Natural killer cell treated with Interleukin-12 subunit alpha and Interleukin-12 subunit beta and Interleukin-15 and Interleukin-18, amount 100 ng/mL, for 72 hours (primary cell): ENCODE measurements at places on chromosomes 4 and X.

- DNase-seq = no peak
Observed at GRCh38 chr4:89290727-89291516, 16.7 kb downstream of the GPRIN3 start.

GRCh38 chrX:101415180-101416145 lies 7.4 kb downstream of the HNRNPH2 start:
- no peak for DNase-seq

DNA sequence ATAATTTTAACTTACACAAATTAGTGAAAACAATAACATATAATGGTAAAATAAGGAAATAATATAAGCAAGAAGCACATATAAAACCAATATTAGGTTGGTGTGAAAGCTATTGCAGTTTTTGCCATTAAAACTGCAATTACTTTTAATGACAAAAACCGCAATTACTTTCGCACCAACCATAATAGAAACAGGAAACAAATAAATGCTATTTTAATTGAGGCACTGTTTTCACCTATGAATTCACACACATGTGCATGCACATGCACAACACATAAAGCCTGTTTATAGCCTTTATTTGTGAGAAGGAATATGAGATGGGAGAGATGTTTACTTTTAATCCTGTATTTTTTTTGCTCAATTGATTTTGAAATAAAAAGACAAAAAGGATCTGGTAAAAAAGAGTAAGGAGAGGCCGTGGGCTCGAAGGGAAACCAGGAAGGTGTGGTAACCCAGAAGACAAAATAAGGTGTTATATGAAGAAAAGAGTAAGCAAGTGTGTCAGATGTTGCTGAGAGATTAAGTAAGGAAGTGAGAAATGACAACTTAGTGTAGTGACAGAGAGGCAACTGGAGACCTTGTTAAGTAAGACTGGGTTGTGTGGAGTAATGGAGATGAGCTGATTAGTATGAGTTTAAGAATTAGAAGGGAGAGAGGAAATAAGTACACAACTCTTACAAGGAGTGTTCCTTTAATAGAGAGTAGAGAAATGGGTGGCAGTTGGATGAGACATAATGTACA lies 69.0 kb downstream of the KLHL13 start:
- no peak for DNase-seq

DNA sequence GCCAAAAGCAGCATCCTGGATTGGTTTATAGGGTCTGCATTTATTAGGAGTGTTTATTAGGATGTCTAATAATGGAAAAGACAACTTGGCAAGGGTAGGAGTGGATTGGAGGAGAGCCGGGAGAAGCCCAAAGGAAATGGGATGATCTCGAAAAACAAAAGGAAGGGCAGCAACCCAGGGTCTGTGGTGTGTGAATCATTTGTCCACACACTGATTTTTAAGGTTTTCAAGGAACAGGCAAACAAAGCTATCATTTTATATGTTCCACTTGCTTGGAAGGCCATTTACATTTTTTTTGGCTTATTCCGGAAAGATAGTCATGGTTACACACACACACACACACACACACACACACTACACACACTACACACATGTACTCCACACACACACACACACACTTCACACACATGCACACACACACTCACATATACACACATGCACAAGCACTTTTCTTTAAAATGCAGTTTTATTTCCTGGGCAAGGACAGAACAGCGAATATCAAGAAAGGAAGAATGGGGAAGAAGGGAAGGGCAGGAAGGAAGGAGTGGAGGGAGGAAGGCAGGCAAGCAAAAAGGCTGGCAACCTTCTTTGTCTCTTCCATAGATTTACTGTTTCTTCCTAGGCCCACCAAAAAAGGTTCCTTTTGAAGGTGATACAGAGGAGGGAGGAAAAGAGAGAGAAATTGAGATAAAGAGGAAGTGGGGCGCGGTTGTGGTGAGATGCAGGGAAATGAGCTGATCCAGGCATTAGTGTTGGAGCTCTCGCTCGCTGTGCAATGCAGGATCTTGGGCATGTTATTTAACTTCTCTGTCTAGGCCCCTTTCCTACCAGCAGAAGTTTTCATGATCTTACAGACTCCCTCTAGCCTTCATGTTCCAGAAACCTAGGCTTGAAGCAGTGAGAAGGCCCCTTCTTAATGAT lies 88.6 kb upstream of the MAML3 start:
- DNase-seq = no peak

DNA sequence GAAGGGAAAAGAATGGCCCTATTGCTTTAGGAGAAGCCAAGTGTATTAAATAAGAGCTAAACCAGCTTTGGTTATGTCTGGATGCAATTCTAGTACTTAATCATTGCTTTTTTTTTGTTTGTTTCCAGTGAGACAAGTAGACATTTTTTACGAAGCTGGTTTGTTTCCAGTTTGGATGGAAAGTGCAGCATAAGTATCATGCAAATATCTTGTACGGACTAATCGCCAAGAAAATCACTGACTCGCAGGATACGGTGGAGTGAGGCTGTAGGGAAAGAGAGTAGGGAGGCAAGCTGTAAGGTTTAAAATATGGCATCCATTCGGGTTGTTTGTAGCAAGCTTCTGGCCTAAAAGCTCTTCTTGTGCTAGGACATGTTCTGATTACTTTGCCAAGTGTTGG lies 64.8 kb downstream of the HPGD start:
- no peak for DNase-seq

DNA sequence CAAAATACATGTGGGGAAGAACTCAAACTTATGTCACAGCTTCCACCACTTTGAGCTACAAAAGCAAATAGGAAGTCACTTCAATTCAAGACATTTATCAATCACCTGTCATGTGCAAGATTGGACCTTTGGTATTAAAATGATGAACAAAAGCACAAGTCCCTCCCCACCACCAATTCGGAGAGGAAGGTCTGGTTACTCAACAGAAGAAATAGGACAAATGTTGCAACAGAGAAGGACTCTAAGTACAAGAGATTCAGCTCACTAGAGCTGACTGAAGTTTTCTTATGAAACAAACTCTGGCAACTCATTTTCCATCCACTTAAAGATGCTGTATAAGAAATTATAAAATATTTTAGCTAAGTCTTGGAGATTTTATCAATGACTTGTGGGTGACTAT lies 16.0 kb upstream of the MMRN1 start:
- no peak for DNase-seq

DNA sequence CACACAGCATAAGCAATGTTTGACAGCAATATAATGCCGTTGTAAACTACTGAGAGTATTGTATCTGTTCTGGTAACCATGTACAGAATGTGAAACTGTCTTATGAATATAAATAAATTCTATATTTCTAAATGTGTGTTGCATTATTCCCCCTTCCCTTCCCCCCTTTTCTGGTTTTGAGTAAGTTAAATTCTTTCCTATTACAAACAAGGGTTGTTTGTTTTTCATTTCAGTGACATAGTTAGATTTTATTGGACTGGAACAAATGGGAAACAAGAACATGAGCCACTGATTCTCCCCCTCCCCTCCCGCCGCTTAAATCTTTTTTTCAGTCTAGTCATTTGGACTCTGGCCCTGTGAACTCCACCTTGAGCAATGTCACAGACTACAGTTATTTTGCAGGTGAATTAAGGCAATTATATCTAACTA lies 69.8 kb downstream of the GPAT3 start:
- no peak for DNase-seq

- no peak for DNase-seq
Observed at GRCh38 chr4:48642421-48643374, 137.4 kb downstream of the FRYL start.

DNA sequence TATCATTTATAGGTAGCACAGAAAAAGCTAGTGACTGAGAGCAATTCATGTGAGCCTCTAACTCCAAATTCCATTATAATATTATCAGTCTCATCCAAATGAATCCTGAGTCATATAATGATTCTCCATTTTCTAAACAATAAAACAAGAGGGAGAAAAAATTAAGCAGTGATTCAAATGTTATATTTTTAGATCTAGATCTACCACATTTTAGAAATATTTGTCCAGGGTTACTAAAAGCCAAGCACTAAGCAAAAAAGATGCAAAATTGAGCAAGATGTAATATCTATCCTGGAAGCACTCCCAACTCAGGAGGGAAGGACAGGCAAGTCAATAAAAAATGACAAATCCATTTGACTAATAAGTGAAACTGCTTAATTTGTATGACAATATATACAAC lies 172.8 kb downstream of the FBXW7 start:
- DNase-seq = no peak

- no peak for DNase-seq
Observed at GRCh38 chrX:71604141-71604540, 14.2 kb downstream of the CXCR3 start.

- no peak for DNase-seq
Observed at GRCh38 chr4:177492022-177492421, 49.8 kb upstream of the AGA start.

DNA sequence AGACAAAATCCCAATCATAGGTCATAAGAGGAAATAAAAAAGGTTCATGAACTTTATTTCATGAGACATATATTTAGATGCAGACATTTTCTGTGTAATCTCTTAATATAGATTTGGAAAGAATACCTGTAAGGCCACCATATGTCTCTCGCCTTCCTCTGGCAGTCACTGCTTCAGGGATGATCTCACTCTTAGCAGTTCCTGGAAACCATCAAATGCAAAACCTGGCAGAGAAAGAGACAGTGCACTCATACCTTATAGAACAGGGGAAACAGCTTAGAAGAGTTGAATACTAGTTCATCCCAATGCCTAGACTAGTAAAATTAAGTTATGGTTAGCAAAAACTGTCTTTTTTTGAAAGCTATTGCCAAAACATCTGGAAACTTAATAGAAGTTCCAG lies 243.3 kb downstream of the GASK1B start:
- no peak for DNase-seq

DNA sequence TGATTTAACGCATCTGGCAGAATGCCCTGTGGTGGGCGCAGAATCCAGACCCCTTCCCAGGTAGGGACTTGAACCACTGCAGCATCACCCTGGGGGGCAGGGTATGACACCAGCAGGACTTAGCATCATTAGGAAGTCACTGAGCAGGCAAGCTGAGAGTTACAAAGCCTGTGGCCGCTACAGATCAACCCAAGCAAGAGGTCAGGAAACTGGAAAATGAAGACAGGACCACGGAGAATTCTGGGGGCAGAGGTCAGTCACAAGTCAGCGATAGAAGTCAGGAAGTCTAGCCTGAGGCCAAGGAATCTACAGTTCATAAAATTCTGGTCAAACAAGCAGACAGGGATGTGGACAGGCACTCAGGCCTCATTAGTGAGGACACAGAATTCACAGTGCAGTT lies 108.4 kb downstream of the CHIC2 start:
- no peak for DNase-seq

DNA sequence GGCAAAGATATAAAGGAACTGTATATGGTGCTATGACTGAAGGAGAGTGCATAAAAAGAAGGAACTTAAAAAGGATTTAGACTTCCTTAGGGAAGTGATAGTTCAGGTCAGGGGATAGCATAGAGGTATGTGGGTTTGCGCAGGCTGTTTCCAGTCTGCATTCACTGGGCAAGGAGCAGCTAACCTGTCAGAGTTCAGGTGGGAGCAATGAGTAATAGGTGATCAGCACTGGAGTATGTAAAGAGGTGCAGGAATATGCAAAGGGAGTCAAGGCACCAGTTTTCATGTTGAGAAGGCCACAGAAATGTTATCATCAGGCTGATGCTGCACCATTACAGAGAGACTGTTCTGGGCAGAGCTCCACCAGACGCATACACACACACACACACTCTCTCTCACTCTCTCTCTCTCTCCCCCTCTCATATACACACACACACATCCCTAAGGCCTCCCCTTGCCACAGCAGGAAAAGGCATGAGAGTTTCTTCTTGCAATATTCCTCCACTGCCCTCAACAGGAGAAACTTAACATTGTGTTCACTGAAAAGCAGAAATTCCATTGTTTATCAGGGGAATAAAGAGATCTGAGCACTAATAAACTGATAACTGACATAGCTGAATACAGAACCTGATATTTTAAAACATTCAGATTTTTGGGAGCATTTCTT lies 256.4 kb upstream of the GRID2 start:
- no peak for DNase-seq

GRCh38 chr4:136873555-136873954 lies 658.7 kb downstream of the PCDH18 start:
- no peak for DNase-seq

- no peak for DNase-seq
Observed at GRCh38 chr4:20028645-20029044, 223.1 kb upstream of the SLIT2 start.

GRCh38 chr4:38663090-38663800 lies 754 bp upstream of the KLF3 start:
- peak; percentile 67 for DNase-seq

GRCh38 chrX:16199343-16199742 lies 32.1 kb downstream of the MAGEB17 start:
- DNase-seq = no peak

GRCh38 chr4:151198748-151199147 lies 78.2 kb upstream of the PRSS48 start:
- no peak for DNase-seq

GRCh38 chrX:44291468-44292092 lies 51.9 kb downstream of the EFHC2 start:
- DNase-seq = no peak

DNA sequence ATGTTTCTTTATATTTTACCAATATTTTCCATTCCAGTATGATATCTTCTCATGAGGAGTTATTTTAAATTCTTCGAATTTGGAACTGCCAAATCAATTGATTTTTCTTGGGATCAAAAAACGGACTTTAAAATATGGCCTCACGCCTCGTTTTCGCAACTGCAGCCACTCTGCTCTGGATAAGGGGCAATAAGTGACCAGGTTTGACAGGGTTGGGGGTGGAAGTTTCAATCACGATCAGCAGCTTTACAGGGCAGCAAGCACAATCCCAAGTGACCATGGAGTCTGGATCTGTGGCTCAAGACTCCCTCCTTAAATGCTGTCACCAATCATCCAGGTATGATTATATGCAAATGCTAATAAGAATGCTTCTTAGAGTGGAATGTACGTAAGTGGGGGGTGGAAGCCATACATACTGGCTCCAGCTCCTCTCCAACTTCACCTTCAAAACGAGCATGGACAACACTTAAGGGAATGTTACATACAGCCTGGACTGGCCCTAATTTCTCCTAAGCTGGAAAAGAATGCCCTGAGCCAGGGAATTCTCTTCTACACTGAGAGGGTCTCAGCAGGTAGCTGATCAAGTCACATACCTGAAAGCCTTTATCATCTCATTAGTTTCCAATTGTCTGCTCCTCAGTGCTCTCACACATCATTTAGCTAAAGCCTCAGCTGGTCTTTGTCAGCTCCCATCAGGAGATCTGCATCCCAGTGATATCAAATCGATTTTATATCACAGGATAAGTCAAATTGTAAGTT lies 176.9 kb upstream of the DCAF8L1 start:
- DNase-seq = no peak

DNA sequence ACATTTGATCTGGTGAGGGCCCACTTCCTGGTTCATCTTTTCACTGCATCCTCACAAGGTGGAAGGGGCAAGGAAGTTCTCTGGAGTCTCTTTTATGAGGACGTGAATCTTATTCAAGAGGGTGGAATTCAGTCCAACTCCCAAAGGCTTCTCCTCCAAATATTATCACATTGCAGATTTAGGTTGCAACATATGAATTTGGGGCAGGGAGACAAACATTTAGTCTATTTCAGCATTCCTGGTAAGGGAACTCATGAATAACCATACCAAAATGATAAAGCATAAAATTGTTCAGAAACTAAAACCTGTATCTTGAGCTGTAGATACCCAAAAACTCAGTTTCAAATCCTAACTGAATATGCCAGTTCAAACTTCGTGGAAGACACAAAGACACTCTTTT lies 246.8 kb downstream of the QDPR start:
- DNase-seq = no peak

GRCh38 chrX:154541896-154542722 lies 4.5 kb downstream of the G6PD start:
- peak; percentile 70 for DNase-seq
